ENCODE measurements at places on chromosomes 2 and 18. TPM values are rescaled to one million over a fixed set of nuclear protein-coding genes. Genes with fewer than 3 reads are reported as not detected.

- no peak for DNase-seq
Observed at GRCh38 chr2:159744363-159744762, 32.1 kb downstream of the MARCHF7 start.

- DNase-seq: no peak
Observed at GRCh38 chr2:220356076-220356475, 728.6 kb downstream of the SLC4A3 start.

PXDN gene
- total RNA-seq: 216 TPM

DNA sequence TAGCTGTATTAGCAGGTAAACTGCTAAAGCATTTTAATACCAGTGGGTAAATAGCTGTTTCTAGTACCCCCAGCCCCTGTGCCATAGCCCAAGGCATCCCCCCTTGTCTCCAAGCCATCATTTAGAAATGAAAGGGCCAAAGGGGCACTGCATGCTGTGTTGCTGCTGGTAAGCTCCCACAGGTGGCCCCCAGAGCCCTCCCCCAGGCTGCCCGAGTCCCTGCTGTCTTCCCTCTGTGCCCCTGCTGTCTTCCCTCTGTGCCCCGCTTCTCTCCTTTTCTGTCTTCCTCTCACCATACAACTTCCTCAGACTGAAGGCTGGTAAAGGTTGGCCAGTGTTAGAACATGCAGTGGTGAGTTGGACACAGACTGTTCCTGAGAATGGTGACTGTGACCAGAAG lies 42.1 kb downstream of the ZAP70 start:
- DNase-seq: no peak

DNA sequence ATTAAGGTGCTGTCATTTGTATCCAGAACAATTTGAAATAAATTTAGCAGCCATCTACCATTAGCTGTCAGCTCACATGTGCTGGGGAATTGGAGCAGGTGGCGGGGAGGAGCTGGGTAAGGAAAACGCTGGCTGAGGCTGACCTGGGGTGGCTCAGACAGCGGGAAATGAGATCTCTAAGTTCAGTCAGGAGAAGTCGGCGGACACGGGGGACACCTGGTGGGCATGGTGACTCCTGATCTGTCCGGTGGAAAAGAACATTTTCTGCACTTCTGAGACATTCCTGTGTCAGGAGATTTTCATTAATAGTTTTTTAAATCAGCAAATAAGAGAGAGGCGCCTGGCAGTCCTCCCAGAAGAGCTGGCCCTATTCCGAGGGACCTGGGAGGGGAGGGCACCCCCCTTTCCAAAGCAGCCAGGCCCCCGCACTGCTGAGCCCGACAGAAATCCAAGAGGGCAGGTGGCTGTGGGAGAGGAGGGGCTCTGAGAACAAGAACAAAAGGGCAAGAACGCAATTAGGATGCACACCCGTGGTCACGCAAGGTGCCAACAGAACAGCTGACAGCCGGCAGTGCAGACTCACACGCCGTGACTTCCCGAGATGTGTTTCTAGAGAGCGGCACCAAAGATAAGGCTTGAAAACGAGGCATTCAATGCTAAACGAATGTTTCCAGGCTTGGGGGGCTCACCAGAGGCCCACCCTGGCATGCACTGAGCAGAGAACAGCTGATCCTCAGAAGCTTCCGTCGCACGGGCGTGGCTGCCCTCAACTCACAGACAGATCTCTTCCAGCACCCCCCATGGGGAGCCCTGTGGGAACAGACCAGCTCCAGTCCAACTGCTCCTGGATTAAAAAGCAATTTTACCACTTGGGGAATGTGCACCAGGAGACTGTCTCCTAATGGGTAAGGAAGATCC lies 26.4 kb downstream of the SLC66A2 start:
- DNase-seq: no peak

CD302 gene
- 2.4 TPM for total RNA-seq

DNA sequence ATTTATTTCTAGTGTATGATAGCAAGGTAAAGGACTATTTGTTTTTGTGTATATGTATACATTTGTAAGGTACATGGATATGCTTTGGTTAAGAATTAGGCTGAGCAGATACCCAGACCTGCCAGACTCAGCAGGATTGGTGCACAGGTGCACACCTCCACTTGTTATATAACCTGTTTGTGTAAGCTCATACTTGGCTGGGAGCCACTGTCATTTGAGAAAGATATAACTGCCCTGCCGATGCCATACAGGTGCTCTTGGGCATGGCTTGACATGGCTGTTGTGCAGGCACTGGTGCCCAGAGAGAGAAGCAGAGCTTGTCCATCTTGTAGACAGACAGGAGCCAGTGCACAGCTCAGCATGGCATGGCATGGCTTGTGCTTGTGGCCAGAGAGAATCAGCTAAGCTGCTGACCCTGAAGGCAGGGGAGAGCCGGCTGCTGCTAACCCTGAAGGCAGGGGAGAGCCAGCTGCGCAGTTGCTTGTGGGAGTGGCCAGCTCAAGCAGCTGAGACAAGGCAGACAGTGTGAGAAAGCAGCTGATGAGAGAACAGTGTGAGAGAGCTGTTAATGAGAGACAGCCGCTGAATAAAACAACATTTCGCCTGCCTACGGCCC lies 136.5 kb downstream of the RNF144A start:
- DNase-seq: no peak

UCN gene
- total RNA-seq: 0.59 TPM

- peak; percentile 11 for DNase-seq
Observed at GRCh38 chr2:75528221-75528977, 32.3 kb downstream of the EVA1A start.

GRCh38 chr18:62445386-62445917 lies 77.4 kb upstream of the ZCCHC2 start:
- no peak for DNase-seq

- no peak for DNase-seq
Observed at GRCh38 chr2:39547811-39548719, 111.0 kb upstream of the MAP4K3 start.
